Stimulated activated CD4-positive, alpha-beta T cell treated with anti-CD3 and anti-CD28 coated beads, Interleukin-4, amount 100 ng/mL, for 4 hours (primary cell): ENCODE measurements at places on chromosomes 16 and 17.

- no peak for DNase-seq
Measured at GRCh38 chr17:64502809-64503208, 3.3 kb downstream of the DDX5 start.

- no peak for DNase-seq
Measured at GRCh38 chr16:19939553-19939952, 54.9 kb upstream of the GPRC5B start.

- no peak for DNase-seq
Measured at GRCh38 chr16:54718376-54718775, 212.3 kb upstream of the IRX5 start.

DNA sequence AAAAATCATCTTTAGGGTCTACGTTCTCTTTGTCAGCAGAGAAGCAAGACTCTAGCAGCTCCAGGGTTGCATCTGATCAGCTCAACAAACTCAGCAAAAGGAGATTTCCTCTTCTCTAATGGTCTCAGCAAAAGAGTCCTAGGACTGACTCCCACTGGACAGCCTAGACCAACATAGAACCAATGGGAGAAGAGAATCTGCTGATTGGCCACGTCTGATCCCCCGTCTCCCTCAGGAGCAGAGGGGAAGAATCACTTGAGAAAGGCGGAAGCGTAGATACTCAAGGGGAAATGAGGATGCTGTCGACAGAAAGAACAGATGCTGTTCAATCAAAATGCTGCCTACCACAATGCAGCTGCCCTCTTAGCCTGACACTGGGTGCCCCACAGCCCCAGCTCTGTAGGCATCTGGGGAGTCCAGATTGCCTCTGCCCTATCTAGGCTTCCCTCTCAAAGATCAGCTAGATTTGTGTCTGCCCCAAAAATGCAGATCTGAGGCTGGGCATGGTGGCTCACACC is 31.5 kb upstream of the EMP2 start:
- DNase-seq, result no peak

DNA sequence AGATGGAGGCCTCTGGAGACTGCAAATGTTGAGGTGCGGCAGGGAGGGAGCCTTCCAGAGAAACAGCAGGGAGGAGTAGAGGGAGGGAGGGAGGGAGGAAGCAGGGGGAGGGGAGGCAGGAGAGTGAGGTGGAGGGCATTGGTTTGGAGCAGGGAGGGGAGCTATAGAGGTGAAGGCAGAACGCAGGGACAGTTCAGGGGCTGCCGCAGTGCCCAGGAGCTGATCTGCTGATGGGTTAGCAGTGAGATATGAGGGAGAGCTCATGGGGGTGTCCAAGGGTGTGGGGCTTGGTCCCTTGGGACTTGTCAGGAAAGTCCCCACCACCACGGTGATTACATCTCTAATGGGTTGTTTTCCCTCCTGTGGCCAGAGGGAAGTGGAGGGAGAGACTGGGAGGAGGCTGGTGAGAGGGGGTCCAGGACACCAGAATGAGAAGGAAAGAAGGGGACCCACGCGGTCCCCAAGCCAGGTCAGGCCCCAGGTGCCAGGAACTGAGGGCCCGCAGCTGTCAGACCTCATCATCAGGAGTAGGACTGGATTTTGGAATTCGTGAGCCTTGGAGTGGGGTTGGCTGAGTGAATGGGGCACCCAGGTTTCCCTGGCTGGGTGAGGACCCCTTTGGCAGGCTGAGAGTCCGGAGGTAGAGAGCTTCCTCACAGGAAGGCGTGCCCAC is 11.2 kb downstream of the CA4 start:
- DNase-seq, result no peak

GRCh38 chr16:48217708-48218107 is 26.4 kb upstream of the LONP2 start:
- no peak for DNase-seq

GRCh38 chr16:22235839-22236745 is 30.0 kb downstream of the EEF2K start:
- DNase-seq, result no peak

- DNase-seq, result no peak
Measured at GRCh38 chr16:86372193-86372592, 138.1 kb upstream of the FOXF1 start.

DNA sequence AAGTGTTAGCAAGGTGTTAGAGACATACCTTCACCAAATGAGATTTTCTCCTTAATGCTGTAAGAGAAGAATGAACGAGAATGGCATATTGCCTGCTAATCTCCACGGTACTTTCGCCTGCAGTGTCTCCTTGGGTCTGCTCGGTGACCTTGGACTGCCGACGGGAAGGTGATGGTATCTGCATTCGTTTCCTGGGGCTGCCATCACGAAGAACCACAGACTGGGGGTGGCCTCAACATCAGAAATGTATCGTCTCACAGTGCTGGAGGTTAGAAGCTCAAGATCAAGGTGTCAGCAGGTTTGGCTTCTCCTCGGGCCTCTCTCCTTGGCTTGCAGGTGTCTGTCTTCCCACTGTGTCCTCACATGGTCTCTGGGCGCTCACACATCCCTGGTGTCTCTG is 86.3 kb upstream of the TNRC6C start:
- no peak for DNase-seq

DNA sequence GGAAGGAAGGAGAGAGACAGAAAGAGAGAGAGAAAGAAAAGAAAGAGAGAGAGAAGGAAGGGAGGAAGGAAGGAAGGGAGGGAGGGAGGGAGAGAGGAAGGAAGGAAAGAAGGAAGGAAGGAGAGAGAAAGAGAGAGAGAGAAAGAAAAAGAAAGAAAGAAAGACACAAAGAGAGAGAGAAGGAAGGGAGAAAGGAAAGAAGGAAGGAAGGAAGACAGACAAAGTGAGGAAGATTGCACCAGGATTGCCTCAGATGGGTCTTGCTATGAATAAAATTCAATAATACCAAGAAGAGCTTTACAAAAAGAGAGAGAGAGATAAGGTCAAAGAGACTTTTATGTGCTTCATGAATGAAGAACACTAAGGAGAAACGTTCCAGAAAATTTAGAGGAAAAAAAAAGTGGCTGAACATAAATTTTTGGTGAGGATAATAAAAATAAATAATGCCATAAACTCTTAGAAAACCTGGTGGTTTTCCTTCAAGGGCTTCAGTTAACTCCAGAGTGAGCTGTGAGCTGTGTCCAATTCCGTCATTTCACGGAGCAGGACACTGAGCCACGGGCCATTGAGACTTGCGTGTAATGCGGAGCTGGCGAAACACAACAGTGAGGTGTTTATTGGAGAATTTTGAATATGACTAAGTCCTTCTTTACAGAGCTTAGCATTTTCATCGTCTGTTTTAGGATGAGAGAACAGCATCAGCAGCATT is 72.7 kb upstream of the TNRC6C start:
- no peak for DNase-seq

GRCh38 chr16:66693149-66693548 is 3.4 kb downstream of the CMTM4 start:
- DNase-seq, result no peak

DNA sequence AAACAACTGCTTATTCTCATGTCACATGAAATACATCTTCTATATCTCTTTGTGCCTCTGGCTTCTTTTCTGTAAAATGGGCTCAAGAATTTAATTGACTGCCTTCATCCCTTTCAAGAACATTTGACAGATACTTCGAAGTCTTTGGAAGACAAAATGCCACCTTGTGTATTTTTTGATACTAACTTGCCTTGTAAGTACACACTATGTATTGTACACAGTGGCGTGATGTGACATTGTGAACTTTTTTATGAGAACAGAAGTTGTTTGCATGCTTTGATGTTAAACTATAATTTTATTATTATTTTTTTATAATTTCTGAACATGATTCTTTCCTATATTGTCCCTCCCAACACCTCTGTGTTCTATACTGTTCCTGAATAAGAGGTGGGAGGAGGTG is 73.7 kb downstream of the MAP2K4 start:
- no peak for DNase-seq

GRCh38 chr17:57674894-57675293 is 70.2 kb downstream of the CCDC182 start:
- DNase-seq, result no peak

GRCh38 chr17:42103221-42103954 is 5.1 kb upstream of the ZNF385C start:
- DNase-seq, result no peak

DNA sequence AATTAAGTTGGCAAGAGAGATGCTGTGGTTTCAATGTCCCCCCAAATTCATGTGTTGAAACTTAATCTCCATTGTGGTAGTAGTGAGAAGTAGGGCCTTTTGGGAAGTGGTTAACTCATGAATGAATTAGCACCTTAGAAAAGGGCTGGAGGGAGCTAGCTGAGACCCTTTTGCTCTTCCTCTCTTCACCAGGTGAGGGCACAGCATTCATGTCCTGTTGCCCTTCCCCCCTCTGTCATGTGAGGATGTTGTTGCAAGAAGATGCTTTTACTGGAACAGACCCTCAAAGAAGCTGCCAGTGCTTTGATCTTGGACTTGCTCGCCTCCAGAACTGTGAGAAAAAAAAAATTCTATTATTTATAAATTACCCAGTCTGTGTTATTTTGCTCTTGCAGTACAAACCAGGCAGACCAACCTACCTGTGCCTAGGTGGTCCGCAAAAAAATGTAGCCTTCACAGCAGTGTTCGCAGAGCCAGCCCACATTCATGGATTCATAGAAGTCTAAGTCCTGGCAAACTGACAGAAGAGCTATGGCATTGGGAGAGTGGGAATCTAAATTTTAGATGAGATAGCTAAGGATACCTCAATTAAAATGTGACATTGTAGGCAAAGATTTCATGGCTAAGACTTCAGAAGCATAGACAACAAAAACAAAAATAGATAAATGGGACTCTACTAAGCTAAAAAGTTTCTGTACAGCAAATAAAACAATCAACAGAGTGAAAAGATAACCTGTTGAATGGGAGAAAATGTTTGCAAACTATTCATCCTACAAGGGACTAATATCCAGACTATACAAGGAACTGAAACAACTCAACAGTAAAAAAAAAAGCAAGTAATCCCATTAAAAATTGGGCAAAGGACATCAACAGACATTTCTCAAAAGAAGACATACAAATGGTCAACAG is 32.0 kb upstream of the ABCA5 start:
- no peak for DNase-seq

- no peak for DNase-seq
Measured at GRCh38 chr17:9768381-9768934, 22.9 kb downstream of the DHRS7C start.

- DNase-seq, result no peak
Measured at GRCh38 chr17:47618410-47618809, 31.3 kb upstream of the KPNB1 start.

- DNase-seq, result no peak
Measured at GRCh38 chr17:80415626-80416137, 715 bp downstream of the ENDOV start.

GRCh38 chr17:9670596-9670995 is 25.3 kb downstream of the USP43 start:
- no peak for DNase-seq

DNA sequence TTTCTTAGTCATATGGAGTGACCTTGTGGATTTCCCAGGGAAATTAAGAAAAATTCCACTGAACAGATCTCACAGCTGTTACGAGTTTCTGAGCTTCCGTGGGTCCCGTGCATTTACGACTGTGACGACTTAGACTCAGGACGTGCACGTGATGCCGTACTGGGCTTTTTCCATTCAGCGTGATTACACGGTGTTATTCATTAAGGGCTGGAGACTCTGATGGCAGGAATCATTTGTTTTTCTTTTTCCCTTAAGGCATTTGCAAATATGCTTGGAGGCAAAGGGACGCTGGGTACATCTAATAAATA is 57.2 kb downstream of the TBC1D16 start:
- no peak for DNase-seq

- DNase-seq, result peak; percentile 10
Measured at GRCh38 chr17:39018267-39019134, 51.3 kb upstream of the FBXO47 start.

GRCh38 chr17:14058051-14058450 is 11.3 kb upstream of the COX10 start:
- no peak for DNase-seq

GRCh38 chr17:50882851-50883250 is 16.7 kb upstream of the TOB1 start:
- no peak for DNase-seq

DNA sequence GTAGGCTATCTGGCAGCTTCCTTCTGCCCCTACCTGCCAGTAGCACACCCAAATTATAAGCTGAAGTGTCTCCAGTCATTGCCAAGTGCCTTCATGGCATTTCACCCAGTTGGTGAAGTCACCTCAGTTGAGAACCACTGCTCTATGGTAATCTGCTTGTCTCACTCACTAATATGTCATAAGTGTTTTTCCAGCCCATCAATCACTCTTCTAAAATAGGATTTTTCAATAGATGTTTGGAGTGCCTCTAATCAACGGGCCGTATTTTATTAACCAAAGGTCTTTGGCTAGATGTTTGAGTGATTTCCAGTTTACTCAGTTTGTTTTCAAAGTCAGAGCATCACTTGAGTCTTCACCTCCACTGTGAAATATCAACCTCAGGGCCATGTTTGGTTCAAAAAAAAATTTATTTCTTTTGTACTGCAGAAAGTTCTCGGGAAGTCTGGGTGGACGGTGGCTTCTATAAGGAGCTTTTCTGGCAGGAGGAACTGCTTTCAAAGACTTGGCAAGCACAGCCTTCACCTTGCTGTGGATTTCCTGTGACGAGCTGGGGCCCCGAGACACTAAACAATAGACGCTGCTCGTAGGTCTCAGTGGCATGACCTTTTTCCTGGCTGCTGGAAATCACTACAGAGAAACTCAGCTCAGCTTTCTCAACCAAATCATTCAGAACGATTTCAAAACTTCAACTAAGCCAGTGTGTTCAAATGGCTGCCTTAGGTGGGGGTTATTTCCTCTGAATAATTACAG is 95.2 kb upstream of the FOXF1 start:
- no peak for DNase-seq

- DNase-seq, result no peak
Measured at GRCh38 chr17:44113868-44114840, 9.3 kb downstream of the HDAC5 start.

- DNase-seq, result no peak
Measured at GRCh38 chr16:54027558-54027957, 259.0 kb downstream of the IRX3 start.

DNA sequence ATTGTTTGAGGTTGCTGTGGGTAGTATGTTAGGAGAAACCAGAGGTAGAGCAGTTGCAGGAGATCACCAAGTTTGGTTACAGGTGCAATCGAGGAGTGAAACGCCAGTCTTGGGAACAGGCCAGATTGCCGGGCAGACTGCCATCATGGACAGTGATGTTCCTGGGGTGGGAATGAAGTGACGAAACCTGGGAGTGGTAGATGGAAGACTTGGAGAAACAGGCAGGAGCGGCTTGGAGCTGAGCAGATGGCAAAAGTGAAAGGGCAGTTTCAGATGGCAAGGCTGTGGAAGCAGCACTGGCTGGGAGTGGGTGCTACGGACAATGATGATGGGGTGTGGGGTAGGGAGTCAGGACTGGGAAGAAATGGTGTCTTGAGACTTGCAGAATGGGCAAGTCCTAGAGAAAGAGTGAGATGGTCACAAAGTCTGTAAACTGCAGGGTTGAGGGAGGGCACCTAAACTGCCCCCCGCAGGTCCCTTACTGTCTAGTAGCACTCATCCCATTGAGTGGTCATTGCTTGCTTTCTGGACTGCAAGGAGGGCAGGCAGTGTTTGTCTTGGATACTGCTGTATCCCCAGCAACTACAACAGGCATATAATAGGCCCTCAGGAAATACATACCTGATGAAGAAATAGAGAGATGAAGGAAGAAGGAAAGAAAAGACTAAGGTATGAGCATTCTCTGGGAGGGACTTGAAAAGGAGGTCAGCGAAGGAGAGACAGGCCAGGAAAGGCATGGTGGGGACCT is 29.5 kb upstream of the ULK2 start:
- DNase-seq, result no peak
